Activated CD4-positive, alpha-beta T cell treated with anti-CD3 and anti-CD28 coated beads, Interleukin-2, amount 10 ng/mL, durations not matched to agents 7 days and 5 days (primary cell): ENCODE measurements at places on chromosomes 11 and 22.
A peak's percentile ranks its signal among the peaks of the same experiment; 100 is the strongest.

- no peak overlapping the region for H3K27ac ChIP-seq
- peaks cover 23% of the 10 kb centered on the region for H3K4me1 ChIP-seq
- no peak for DNase-seq
- H3K4me3 ChIP-seq: no peak overlapping the region
- no peaks in the 10 kb centered on the region for H3K27me3 ChIP-seq
- peaks cover 61% of the 10 kb centered on the region for H3K36me3 ChIP-seq
Observed at GRCh38 chr11:12207384-12208150, 97.2 kb downstream of the MICAL2 start.

GRCh38 chr22:36185828-36186624 is 15.6 kb downstream of the APOL4 start:
- H3K27me3 ChIP-seq: peaks cover 17% of the 10 kb centered on the region
- H3K4me3 ChIP-seq: no peak overlapping the region
- H3K27ac ChIP-seq: no peak overlapping the region
- no peaks in the 10 kb centered on the region for H3K4me1 ChIP-seq

- H3K27ac ChIP-seq: peak overlapping the region; percentile 87
- peaks cover 65% of the 10 kb centered on the region for H3K4me1 ChIP-seq
- DNase-seq: peak; percentile 75
Observed at GRCh38 chr22:40247976-40248375, 70.3 kb downstream of the TNRC6B start.

DNA sequence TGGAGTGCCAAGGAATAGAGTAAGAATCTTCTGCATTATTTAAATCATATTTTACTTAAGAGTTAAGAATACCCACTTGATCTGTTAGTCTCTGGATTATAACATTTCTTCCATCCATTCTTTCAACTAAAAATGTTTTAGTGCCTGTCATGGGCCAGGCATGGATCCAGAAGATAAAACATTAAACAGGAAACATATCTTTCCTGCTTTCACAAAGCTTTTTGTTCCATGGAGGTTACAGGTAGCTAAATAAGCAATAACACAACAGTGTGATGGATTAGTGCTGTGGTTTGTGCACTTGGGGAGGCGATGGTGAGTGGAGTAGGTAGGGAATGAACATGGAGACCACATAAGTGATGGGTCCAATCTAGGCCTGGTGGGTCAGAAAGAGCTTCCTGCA is 258.5 kb downstream of the DDX10 start:
- no peaks in the 10 kb centered on the region for H3K27me3 ChIP-seq
- no peak overlapping the region for H3K27ac ChIP-seq
- H3K36me3 ChIP-seq: peaks cover 3% of the 10 kb centered on the region
- no peak overlapping the region for H3K4me3 ChIP-seq

DNA sequence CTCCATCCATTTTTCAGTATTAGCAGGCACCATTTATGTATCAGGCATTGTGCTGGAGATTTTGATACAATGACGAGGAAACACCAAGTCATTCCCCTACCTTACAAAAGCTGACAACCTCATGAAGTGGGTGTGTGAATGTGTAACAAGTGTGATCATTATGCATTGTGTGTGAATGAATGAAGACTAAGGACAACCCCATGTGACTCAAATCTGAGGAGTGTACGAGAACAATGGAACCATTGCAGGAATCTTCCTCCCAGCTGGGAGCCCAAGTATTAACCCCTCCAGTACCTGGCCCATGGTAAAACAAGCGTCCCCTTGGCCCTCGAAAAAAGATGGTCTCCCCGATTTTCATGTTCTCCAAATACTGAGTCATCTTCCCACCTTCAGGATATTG is 4.4 kb downstream of the CYB5R2 start:
- no peaks in the 10 kb centered on the region for H3K36me3 ChIP-seq
- DNase-seq: no peak
- peaks cover 4% of the 10 kb centered on the region for H3K4me1 ChIP-seq
- no peak overlapping the region for H3K27ac ChIP-seq
- no peak overlapping the region for H3K4me3 ChIP-seq
- H3K27me3 ChIP-seq: peaks cover 13% of the 10 kb centered on the region
